Cerebellar nuclear complex (tissue), 1 donor: ENCODE measurements at places on chromosomes 2 and 18.

- DNase-seq, result no peak
Observed at GRCh38 chr2:203022751-203023150, 8.1 kb downstream of the NBEAL1 start.

DNA sequence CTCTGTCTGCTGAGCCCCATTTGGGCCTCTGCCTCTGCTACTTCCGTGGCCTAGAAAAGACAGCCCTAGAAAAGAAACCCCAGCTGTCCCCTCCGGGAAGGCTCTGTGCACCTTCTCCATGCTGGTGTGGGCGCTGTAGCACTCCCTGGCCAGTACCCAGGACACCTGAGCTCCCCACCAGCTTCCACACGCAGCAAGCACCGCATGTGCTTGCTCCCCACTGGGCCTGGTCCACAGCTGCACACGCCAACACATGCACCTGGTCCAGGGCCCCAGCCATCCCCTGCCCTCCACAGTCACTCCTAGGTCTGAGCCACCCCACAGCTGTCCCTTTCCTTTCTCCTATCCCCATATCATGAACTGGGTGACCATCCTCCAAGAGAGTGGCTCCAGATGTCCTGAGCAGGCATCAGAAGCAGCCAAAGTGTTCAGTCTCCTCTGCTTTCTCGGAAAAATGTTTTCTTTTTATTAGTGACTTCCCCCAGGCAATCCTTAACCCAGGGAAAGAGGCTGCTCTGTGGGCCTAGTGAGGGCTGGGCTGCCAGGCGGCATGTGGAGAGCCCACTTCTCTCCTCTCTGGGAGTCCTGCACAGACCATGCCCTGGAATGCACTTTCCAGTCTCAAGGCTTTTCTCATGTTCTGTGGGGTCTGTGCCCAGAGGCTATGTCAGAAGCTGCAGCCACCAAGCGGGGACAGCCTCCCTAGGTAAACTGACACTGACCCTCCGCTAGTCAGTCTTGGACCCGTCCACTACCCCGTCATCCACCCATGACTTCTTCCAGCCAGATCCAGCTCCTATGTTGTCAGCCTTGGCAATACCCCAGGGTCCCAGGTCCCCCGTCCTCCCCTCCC lies 133.7 kb downstream of the KLHL29 start:
- DNase-seq, result no peak

- no peak for DNase-seq
Observed at GRCh38 chr2:170098626-170099312, 79.2 kb upstream of the MYO3B start.

DNA sequence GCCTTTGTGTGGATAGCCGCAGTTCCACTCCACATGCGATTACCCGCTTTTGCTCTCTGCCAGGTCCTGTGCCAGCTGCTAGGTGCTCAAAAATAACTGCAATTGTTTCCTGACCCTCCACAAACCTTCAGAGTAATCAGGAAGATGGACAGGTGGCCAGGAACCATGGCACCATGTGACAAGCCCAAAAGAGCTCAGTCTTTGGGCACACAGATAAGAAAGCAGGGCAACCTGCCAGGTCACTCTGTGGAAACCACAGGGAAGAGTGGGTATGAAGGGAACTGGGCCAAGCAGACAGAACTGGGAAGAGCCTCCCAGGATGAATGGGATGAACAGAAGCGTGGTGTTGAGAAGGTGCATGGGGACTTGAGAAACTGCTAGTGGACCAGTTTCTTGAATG lies 79.4 kb upstream of the AGAP1 start:
- peak; percentile 96 for DNase-seq

GRCh38 chr2:105196651-105197050 lies 44.9 kb upstream of the GPR45 start:
- no peak for DNase-seq

- no peak for DNase-seq
Observed at GRCh38 chr2:58146707-58147106, 94.4 kb downstream of the FANCL start.
